ENCODE measurements at places on chromosomes 5 and 9. TPM values are rescaled to one million over a fixed set of nuclear protein-coding genes. Genes with fewer than 3 reads are reported as not detected.

Gene DIPK1B
- total RNA-seq, result 3.4 TPM

Gene SPINK6
- total RNA-seq, result not detected

Gene ADAMTS6
- total RNA-seq, result 173 TPM

Gene GGTA1
- total RNA-seq, result not detected

Gene PCDHGA11
- total RNA-seq, result 5.4 TPM

Gene MCIDAS
- not detected for total RNA-seq

Gene MYMK
- not detected for total RNA-seq

Gene DDX4
- total RNA-seq, result not detected

GRCh38 chr5:55994495-55994997, at the start of gene IL6ST:
IL6ST (minus strand) TSS chr5:55994963; CDS start chr5:55976278, 18,685 bp downstream.
- peak; percentile 93 for DNase-seq

- DNase-seq, result no peak
Observed at GRCh38 chr5:160071516-160071915, 47.7 kb downstream of the PWWP2A start.

DNA sequence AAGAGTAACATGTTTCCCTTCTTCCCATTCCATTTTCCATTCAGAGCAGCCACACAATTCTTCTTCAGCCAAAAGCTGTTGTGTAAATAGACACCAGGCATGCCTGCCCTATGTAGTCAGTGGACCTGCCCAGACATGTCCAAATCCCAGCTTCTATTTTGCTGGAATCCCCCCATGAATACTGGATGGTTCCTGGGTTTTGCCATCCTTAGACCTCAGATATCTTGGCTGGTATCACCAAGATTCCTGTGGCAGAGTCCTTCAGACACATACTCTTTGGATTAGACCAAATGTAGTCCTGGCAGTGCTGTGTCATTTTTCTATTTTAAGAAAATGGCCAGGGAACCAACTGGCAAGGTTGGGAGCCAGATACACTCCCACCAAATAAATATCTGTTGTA, 10.3 kb downstream of the FST start:
- DNase-seq, result peak; percentile 87

- DNase-seq, result peak; percentile 9
Observed at GRCh38 chr5:148011398-148012137, 52.2 kb upstream of the SPINK5 start.

- DNase-seq, result no peak
Observed at GRCh38 chr5:3592298-3592697, 3.3 kb upstream of the IRX1 start.

DNA sequence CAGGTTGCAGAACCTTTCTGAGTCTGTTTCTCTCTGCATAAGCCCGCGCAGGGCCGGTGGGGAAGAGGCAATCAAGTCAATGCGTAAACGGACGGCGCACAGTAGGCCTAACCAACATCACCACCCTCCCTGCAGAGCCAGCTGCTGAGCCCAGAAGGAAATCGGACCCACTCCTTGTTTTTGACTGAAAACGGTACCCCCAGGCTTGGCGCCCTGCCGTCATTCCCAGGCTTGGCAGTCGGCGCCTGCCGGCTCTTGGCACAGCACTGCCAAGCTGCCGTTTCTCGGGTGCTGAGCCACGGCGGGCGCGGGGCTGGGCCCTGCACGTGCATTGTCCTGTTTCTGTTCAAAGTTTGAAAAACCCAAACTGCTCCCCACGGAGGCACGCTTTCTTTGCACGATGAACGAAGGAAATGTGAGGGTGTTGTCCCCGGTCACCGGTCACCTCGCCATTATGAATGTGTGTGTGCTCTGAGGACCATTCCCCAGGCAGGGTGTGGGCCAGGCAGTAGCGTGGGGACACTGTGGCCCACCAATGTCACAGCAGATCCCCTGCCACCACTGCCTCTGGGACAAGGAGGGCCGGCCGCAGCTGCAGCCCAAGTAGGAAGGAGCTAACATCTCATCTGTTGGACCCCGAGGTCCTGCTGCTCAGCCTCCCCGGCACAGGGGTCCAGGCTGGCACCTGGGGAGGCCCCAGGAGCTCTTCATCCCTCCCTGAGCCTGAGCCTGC, 20.1 kb downstream of the FIBCD1 start:
- DNase-seq, result no peak

- no peak for DNase-seq
Observed at GRCh38 chr9:89555036-89555415, 49.8 kb upstream of the GADD45G start.

GRCh38 chr9:81530310-81530810, 159.0 kb downstream of the TLE1 start:
- DNase-seq, result no peak

DNA sequence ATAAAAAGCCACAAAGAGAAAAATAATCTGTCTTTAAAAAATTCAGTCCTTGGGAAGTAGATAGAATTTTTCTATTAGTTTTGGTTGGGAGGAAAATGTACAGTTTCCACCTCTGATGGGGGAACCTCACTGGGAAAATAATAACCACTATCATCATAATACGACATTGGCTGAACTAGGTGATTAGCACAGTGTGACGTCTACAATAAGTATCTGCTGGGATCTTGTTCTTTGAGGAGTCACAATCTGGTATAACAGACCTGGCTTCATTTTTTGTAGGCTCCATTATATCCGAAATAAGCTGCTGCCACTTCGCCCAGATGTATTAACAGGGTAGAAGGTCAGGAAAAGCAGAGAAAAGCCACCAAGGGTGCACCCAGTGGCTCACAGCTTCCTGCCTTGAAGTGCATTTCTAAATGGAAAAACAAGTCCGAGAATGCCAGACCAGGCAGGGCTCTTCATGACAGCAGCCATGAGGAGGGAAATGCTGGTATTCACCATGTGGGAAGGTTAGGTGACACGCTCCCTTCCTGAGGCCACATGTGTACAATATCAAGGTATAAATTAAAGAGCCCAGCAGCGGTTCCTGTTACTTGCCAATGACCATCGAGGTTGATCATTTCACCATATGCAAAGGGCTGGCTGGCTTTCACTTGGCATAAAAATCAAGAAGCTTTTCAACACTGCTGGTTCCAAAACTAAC, 152.8 kb downstream of the PRELID2 start:
- DNase-seq, result no peak

DNA sequence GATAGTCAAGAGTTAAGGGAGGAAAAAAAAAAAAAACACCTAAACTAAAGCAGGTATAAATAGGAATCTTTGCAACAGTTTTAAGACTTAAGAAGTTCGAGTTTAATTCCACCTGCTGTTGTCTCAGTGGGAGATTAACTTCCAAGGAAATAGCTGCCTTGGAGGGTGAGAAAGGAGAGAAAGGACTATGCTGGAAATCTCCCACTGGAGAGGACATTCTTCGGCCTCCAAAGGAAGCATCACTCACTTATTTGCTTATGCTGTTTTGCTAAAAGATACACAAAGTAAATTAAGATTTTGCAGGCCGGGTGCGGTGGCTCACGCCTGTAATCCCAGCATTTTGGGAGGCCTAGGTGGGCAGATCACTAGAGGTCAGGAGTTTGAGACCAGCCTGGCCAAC, 317.9 kb upstream of the MPDZ start:
- DNase-seq, result no peak

- no peak for DNase-seq
Observed at GRCh38 chr5:29960323-29960722, 1233.2 kb upstream of the CDH6 start.

GRCh38 chr5:157201857-157202256, 21.2 kb downstream of the ITK start:
- DNase-seq, result no peak

DNA sequence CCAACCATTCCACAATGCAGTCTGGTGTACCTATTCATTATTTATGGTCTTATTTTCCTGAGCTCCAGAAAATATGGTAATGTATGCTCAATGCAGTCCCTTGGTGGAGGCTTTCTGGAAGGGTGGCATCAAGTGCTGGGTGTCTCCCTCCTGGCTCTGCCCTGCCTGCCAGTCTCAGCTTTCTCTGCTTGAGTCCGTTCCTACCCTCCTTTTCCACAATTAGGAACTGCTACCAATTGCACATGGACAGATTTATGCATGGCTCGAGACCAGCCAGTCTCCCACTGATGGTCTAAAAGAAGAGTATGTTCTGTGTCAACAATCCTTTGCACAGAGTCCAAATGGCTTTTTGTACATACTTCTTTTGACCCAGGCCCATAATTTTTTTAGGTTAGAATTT, 189.8 kb downstream of the TLE1 start:
- DNase-seq, result no peak

DNA sequence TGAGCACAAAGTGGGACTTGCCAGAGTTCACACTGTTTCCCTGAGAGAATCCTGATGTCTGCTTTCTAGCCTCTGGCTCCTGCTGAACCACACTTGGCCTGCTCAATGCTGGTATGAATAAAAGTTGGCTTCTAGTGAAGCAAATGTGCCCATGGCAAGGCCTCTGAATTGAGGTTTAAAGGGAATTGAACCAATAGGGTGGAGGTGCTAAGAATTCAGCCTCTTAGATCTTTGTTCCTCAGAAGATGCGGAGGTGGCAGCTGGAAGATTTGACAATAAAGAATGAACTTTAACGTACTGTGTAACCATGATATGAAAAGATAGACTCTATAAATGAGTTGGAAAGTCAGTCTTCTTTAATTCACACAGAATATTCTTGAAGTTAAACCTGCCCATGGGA, 57.2 kb downstream of the RASGRF2 start:
- DNase-seq, result no peak

- no peak for DNase-seq
Observed at GRCh38 chr9:105283795-105284194, 39.3 kb downstream of the SLC44A1 start.

GRCh38 chr5:1836891-1837880, 36.0 kb downstream of the NDUFS6 start:
- no peak for DNase-seq

DNA sequence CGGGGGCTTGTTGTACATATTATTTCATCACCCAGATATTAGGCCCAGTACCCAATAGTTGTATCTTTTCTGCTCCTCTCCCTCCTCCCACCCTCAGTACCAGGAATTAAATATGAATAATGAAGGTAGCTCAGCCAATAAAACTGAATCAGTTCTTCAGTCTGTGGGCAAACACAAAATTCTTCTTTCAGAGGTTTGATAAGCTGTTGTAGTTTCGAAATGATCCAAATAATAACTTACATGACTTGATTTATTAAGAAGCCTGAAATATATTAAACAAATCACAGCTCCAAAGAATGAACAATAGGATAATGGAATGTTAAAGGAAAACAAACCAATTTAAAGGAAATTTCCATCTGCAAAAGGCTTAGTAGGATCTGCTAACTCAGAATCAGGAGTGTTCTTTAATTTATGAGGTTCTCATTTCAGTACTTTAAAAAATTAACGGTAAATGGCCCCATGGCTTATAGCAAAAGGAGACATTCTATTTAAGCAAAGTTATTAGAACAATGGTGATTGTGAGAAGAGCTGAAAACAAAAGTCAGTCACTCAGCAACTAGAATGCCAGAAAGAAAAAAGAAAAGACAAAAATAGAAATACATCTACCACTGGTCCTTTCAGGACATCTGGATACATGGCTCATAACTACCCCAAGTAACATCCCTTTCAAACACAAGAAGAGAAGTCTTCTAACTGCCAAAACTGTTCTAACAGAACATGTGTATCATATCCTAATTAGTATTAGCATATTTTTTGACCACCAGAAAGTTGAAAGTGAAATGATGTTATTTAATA, 62.4 kb downstream of the NR3C1 start:
- DNase-seq, result peak; percentile 28

DNA sequence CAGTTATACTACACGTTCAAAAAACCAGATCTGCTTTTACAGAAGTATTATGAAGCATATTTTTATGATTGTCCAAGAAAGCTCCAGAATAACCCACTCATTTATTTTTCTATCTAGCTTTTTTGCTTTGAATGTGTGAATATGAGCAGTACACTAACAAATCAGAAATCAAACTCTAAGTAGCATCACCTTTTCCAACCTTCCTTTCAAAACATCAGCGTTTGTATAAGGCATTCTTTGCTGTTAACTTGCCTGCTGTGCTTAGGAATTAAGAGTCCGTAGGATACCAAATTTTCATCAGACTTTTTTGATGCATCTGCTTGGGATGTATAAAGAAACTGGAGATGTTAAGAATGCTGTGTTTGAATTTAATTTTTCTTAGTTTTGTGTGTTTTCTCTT, 3.8 kb downstream of the TLE4 start:
- no peak for DNase-seq

DNA sequence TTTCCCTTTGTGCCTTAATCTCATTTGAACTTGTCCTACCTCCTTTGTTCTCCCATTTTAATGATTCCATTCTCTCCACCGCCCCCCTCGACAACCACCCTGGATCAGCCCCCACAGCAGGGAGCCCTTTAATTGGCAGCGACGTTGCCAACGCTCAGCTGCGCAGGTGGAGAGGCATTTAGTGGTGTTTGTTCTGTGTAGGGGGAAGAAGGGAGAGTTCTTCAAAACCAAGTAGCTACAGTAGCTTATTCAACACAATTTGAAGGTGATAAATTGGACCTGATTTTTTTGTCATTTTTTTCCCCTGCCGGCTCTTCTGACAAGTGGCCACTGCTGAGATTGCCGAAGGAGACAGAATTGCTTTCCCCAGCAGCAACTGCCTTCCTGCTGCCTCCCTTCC, 499.1 kb downstream of the CDK5RAP2 start:
- DNase-seq, result no peak

DNA sequence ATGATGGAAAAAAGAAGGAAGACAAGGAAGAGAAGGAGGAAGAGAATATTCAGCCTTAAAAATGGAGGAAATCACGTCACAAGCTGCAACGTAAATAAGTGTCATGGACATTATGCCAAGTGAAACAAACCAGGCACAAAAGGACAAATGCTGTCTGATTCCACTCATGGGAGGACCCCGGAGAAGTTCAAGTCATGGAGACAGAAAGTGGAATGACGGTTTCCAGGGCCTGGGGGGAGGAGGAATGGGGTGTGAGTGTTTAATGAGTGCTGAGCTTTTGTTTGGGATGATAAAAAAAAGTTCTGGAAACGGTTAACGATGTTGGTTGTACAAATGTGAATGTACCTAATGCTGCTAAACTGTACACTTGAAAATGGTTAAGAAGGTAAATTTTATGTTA, 439.5 kb downstream of the GADD45G start:
- no peak for DNase-seq

DNA sequence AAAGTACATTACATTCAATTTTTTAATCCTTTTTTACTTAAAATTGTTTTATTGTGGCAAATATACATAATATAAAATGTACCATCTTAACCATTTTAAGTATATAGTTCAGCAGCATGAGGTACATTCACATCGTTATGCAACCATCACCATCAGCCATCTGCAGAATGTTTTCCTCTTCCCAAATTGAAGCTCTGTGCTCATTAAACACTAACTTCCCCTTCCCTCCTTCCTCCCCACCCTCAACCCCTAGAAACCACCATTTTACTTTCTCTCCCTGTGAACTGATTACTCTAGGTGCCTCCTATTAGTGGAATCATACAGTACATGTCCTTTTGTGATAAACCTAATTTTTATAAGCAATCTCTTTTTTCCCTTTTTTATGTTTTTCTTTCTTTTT, 15.6 kb downstream of the TEX53 start:
- no peak for DNase-seq
